ENCODE measurements at places on chromosomes 12 and 14.

DNA sequence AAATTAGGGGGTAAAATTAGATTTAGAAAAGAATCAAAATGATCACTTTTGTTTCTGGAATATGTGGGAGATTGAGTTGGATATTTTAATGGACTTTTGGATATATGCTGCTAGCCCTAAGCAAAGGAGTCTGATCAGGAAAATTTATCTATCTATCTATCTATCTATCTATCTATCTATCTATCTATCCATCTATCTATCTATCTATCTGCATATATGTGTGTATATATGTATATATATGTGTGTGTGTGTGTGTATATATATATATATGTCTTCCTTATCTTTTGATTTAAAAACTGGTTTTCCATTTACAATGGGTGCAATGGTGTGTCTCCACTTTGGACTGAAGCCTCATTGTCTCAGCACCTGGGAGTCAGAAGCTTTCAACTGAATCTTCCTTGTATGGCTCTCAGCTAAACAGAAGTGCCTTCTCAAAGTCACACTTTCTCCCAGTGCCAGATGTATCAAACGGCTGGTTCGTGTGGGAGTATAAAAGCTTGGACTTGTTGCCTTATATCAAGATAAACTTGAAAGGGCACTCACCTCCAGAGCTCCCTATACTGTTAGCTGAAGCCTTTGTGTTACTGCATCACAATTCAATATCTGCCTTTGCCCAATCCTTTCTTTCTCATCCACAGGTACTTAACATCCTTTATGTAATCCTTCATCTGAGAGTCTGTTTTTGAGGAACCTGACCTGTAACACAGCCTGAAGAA lies 31.6 kb upstream of the CD69 start:
- no peak for DNase-seq

DNA sequence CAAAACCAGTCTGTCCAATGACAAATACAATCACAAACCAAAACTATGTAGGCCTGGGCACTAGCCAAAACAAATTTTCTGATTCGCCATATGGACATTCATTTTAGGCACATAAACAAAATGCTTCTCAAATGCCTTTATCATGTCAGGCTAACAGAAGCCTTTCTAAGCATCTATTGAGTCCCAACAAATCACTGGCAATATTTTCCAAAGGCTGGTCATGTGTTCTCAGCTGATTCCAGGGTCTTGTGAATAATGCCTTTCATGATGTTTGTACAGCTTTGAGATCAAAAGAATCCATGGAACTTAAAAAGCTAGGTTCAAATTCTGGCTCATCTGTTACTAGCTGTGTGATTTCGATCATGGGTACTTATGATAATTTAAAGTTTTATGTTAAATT lies 16.1 kb downstream of the FSCB start:
- DNase-seq, result no peak

GRCh38 chr12:34603382-34604035 lies 581.2 kb downstream of the ALG10 start:
- DNase-seq, result no peak

- no peak for DNase-seq
These were observed 3.9 kb upstream of the TMEM63C start for GRCh38 chr14:77177702-77178101.

GRCh38 chr12:112333019-112333418 lies 49.2 kb downstream of the HECTD4 start:
- DNase-seq, result no peak

- DNase-seq, result no peak
These were observed 2.8 kb downstream of the CAND1 start for GRCh38 chr12:67271976-67272375.

- no peak for DNase-seq
These were observed 80.6 kb downstream of the PIWIL1 start for GRCh38 chr12:130418251-130418650.

DNA sequence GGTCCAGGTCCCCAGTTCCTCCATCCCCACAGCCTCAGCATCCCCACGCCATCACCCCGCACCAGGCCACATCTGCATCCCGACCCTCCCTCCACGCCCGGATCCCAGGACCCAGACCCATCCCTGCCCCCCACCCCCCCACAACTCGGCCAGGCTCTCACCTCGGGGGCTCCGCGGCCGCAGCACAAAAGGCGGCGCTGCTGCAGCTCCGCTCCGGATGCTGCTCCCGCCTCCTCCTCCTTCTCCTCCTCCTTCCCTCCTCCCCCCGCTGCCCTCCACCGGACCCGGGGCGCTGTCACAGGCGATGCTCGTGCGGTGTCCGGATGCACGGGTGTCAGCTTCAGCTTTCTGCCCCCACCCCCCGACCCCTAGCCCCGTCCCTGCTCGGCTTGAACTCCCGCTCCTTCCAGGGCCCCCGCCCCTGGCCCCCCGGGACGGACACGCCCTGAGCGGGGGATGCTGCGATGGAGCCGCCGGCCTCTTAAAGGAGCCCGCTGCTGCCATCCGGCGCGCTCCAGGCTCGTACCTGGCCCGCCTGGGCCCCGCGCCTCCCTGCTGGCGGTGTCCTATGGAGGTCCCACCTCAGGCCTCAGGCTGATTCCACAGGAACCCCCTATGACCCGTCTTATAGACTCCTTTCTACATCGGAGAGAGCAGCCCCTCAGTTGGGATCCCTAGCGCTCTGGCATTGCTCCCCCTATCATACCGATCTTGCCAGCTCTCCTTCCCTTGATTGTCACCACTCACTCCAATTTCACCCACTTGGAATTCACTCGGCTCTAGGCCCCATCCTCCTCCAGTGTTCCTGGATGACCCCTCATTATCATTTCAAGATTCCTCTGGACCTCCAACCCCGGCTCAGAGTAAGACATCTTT lies at the start of gene MAP3K12:
MAP3K12 (minus strand) TSS at position 193 of the 876 bp plus-strand sequence. CDS start 12,067 bp downstream, outside the sequence.
- no peak for DNase-seq

All from KG1 (cell line).